Occipital lobe (tissue), 3 donors: ENCODE measurements at places on chromosomes 12 and 14. TPM values are rescaled to one million over a fixed set of nuclear protein-coding genes. Genes with fewer than 3 reads are reported as not detected.
A peak's percentile ranks its signal among the peaks of the same experiment; 100 is the strongest.

The PLEKHD1 gene
- total RNA-seq: 0.16 TPM

The STXBP6 gene
- total RNA-seq: 11.9 TPM

The MYO1A gene
- total RNA-seq: not detected

The OTX2 gene
- not detected for total RNA-seq

The RFX4 gene
- 3.6 TPM for total RNA-seq

GRCh38 chr14:58808828-58809227 lies 171.1 kb downstream of the DACT1 start:
- DNase-seq: no peak

GRCh38 chr12:121830588-121831265 lies 26.9 kb downstream of the SETD1B start:
- DNase-seq: no peak

DNA sequence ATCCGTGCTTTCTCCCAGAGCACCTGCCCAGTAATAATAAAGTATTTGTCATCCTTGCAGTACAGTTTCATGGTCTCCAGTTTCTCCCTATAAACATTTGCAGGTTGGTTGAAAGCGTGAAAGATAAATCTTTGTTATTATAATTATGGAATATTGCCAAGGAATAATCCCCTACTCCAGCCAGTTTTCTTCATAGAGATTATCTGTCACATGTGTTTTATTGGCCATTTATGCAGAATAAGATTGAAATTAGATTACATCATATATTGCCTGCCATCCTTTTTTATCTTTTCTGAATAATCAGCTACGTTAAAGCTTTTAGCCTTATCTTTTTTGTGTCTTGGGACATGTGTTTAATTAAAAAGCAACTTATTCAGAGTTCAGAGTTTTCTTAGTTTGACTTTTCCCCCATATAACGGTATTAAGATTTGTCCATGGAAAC lies 168.0 kb downstream of the KICS2 start:
- DNase-seq: no peak

DNA sequence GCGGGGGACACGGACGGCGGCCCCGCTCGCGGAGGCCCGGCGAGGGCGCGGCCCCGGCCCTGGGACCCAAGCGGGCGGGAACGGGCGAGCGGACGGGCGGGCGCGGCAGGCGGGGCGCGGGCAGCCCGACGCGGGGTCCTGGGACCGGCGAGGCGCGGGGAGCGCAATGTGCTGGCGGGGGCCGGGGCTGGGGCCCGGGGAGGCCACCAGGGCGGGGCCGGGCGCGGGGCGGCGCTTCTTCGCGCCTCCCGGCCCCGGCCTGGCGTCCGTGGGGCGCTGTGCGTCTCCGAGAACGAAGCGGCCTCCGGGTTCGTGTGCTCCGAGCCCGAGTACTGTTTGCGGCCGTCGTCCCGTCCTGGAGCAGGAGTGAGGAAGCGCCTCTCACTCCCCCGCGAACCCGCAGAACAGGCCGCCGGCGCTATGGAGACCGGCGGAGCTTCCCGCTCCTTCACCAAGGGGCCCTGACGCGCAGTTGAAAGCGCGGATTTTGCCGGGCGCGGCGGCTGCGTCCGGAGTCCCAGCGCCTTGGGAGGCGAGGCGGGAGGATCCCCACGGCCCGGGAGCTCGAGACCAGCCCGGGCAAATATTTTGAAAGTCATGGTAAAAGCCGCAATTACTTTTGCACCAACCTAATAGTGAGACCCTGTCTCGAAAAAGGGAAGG lies 420 bp upstream of the ANKLE2 start:
- peak; percentile 65 for DNase-seq

DNA sequence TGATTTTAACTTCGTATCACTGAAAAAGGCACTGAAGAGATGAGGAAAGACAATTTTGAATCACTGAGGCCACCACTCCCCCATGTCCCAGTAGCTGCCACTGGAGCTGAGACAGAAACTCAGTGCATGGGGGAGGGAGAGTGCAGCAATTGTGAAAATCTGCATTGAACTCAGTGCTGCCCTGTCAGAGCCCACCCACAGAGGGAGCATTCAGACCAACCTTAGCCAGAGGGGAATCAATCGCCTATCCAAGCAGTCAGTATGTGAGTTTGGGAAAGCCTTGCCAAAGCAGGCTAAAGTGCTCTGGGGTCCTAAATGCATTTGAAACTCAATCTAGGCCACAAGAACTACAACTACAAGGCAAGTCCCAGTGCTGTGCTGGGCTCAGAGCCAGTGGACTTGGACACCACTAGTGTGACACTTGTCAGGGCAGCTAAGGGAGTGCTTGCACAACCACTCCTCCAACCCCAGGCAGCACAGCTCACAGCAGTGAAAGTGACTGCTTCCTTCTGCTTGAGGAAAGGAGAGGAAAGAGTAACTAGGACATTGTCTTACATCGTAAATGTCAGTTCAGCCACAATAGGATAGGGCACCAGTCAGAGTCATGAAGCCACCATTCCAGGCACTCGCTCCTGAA lies 13.3 kb downstream of the RNASE3 start:
- DNase-seq: no peak

GRCh38 chr14:101970830-101971400 lies 6.5 kb downstream of the DYNC1H1 start:
- no peak for DNase-seq

DNA sequence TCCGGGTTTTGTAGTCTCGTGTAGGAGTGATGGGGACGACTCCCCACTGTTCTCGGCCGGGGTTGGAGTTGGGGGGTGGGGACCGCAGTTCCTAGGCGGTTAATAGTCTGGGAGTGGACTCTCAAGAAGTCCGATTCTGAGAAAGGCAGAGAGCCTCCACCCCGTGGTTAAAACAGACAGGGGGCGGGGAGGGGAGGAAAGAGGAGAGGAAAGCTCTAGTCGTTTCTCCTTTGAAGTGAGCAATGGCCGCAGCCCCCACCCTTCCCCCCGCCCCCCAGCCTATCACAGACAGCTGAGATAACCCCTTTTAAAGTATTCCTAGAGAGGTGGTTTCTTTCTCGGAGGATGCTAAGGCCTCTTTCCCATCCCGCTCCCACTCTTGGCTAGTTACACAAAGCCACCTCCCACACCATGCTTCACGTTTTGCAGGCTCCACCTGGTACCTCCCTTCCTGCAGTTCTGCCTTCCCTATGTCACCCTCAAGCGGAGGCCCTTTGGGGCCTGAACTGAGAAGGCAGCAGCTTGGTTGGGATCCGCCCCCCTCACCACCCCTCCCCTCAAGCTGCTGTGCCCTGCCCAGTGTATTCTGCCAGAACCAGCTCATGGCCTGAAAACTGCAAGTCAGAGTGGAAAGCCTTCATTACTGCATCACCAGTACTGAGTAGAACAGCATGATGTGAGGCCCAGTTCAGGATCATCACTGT lies 853 bp downstream of the USP5 start:
- DNase-seq: peak; percentile 50

DNA sequence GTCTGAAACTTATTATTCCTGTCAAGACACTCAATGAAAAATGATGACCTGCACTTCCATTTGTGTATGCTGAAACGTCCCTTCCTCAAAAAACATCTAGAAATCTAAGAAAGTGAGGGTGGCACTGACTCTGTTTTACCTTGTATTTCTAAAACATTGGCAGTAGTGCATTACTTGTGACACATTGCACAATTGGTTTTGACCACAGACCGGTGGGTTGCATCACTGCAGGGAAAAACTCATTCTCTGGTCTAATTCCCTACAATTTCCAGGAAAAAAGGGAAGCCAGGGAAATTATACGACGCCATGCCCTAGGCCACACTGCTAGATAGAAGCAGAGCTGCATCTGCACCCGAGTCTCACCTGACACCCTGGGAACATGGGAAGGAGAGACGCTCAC lies 156.7 kb downstream of the NTF3 start:
- DNase-seq: no peak
